Psoas muscle (tissue), 8 donors: ENCODE measurements at places on chromosomes 11 and 22. TPM values are rescaled to one million over a fixed set of nuclear protein-coding genes. Genes with fewer than 3 reads are reported as not detected.

- H3K4me3 ChIP-seq = no peak overlapping the region
- H3K36me3 ChIP-seq = no peaks in the 10 kb centered on the region
- no peak for DNase-seq
- H3K4me1 ChIP-seq = no peaks in the 10 kb centered on the region
- no peak overlapping the region for H3K27ac ChIP-seq
Measured at GRCh38 chr11:94583866-94584500, 16.8 kb downstream of the PIWIL4 start.

DNA sequence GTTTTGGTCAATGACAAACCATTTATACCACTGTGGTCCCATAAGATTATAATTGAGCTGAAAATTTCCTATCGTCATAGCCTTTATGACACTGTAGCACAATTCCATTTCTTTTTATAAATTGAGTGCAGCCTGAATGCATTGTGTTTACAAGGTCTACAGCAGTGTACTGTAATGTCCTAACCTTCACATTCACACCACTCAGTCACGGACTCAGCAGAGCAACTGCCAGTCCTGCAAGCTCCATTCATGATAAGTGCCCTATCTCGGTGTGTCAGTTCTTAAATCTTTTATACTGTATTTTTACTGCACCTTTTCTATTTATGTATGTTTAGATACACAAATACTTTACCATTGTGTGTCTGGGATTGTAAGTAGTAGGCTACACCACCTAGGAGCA, 55.2 kb upstream of the SLC25A18 start:
- H3K36me3 ChIP-seq = no peaks in the 10 kb centered on the region
- no peaks in the 10 kb centered on the region for H3K4me1 ChIP-seq
- H3K4me3 ChIP-seq = no peak overlapping the region
- H3K27me3 ChIP-seq = no peaks in the 10 kb centered on the region
- no peak for DNase-seq

GRCh38 chr11:106410902-106411301, 333.4 kb downstream of the AASDHPPT start:
- no peaks in the 10 kb centered on the region for H3K4me1 ChIP-seq
- H3K27me3 ChIP-seq = no peaks in the 10 kb centered on the region
- H3K27ac ChIP-seq = no peak overlapping the region
- H3K36me3 ChIP-seq = no peaks in the 10 kb centered on the region
- DNase-seq = no peak

GRCh38 chr11:20360650-20361049, 2.9 kb upstream of the HTATIP2 start:
- no peak for DNase-seq
- no peak overlapping the region for H3K4me3 ChIP-seq
- H3K36me3 ChIP-seq = no peaks in the 10 kb centered on the region
- H3K27ac ChIP-seq = no peak overlapping the region

DNA sequence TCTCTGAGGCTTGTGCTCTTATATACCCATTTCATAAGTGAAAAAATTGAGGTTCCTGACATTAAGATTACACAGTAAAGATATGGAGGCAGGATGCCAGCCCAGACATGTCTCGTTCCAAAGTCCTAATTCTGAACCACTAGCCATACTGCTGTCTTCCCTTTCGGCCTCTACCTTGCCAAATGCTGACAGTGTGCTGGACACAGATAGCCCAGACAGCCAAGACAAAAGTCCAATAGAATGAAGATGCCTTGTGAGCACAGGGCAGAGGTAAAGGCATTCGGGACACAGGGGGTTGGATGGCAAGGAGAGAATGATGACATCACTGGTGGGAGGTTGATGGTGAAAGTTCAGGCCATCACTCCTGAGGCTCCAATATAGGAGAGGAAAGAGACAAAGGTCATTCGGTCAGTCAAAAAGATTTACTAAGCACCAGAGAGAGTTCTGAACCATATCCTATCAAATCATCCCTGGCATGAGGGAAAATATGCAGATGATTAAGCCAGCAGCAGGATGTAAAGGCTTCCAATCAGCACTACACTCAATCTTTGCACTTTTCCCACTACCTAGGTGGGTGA, 174.0 kb upstream of the MTMR2 start:
- no peaks in the 10 kb centered on the region for H3K4me1 ChIP-seq
- no peak overlapping the region for H3K4me3 ChIP-seq
- H3K36me3 ChIP-seq = no peaks in the 10 kb centered on the region
- H3K27me3 ChIP-seq = no peaks in the 10 kb centered on the region
- no peak for DNase-seq

GRCh38 chr11:518463-519202, 11.6 kb upstream of the RNH1 start:
- peaks cover 3% of the 10 kb centered on the region for H3K4me1 ChIP-seq
- H3K4me3 ChIP-seq = peak overlapping the region; percentile 44
- H3K36me3 ChIP-seq = peaks cover 19% of the 10 kb centered on the region
- no peaks in the 10 kb centered on the region for H3K27me3 ChIP-seq
- peak; percentile 98 for DNase-seq
- peak overlapping the region; percentile 90 for H3K27ac ChIP-seq

- H3K36me3 ChIP-seq = no peaks in the 10 kb centered on the region
- peaks cover 12% of the 10 kb centered on the region for H3K4me1 ChIP-seq
- no peak overlapping the region for H3K4me3 ChIP-seq
- no peak for DNase-seq
- H3K27ac ChIP-seq = no peak overlapping the region
Measured at GRCh38 chr11:125102510-125102909, 8.9 kb downstream of the TMEM218 start.

- H3K27ac ChIP-seq = no peak overlapping the region
- H3K4me3 ChIP-seq = no peak overlapping the region
- no peaks in the 10 kb centered on the region for H3K4me1 ChIP-seq
- no peaks in the 10 kb centered on the region for H3K36me3 ChIP-seq
- H3K27me3 ChIP-seq = peaks cover 10% of the 10 kb centered on the region
- DNase-seq = no peak
Measured at GRCh38 chr22:45083659-45084305, 74.0 kb upstream of the PHF21B start.

- peaks cover 71% of the 10 kb centered on the region for H3K36me3 ChIP-seq
- no peaks in the 10 kb centered on the region for H3K27me3 ChIP-seq
- no peaks in the 10 kb centered on the region for H3K4me1 ChIP-seq
- H3K4me3 ChIP-seq = no peak overlapping the region
Measured at GRCh38 chr11:3666023-3666530, 5.1 kb downstream of the CHRNA10 start.

GRCh38 chr11:92216789-92217188, 7.8 kb upstream of the FAT3 start:
- no peaks in the 10 kb centered on the region for H3K36me3 ChIP-seq
- no peaks in the 10 kb centered on the region for H3K4me1 ChIP-seq
- H3K27me3 ChIP-seq = peaks cover 3% of the 10 kb centered on the region
- no peak for DNase-seq
- H3K27ac ChIP-seq = no peak overlapping the region

The MOGAT2 gene
- not detected for total RNA-seq

The HBG2 gene
- total RNA-seq = 1.0 TPM

The SYT8 gene
- total RNA-seq = not detected

The INSC gene
- total RNA-seq = not detected

The ME3 gene
- 11.2 TPM for total RNA-seq

The CD3D gene
- total RNA-seq = 0.45 TPM

The APOBEC3C gene
- total RNA-seq = 4.6 TPM

The WT1 gene
- total RNA-seq = 0.17 TPM
